ENCODE measurements at places on chromosomes 11 and 22.
A peak's percentile ranks its signal among the peaks of the same experiment; 100 is the strongest.

DNA sequence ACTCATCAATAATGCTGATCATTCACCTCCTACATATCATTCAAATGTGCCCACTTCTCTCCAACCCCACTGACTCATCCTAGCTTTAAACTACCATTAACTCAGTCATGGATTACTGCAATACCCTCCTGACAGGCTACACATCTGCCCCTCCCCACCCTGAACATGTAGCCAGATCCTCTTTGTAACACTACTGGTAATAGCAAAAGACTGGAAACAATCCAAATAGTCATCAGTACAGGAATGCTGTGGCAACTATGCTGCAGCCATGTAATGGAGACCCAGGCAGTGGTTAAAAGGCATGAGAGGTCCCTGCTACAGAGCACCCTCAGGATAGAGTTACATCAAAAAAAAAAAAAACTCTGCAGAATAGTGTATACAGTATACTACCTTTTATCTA, 16.6 kb downstream of the SLC43A3 start:
- no peak for DNase-seq

- no peak for DNase-seq
Observed at GRCh38 chr11:64604458-64605243, 13.6 kb downstream of the SLC22A12 start.

- DNase-seq, result peak; percentile 58
Observed at GRCh38 chr22:40426594-40427333, 56.4 kb downstream of the SGSM3 start.

DNA sequence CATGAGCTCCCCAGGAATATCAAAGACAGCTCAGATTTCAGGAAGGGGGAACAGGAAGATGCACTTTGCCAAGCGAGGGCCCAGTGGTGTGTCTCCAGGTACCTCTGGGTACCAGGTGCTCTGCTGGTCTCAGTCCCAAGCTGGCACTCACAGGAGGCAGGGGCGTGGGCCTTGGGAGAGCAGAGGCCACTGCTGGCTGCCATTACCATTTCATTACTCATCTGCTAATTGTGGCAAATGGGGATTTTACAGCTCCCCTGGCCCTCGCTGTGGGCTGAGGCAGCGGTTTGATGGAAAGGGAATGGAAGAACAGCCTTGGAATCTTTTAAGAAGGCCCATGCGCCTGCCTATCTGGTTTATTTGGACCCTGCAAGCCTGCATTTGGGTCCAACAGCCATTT, 192.0 kb upstream of the NAV2 start:
- DNase-seq, result no peak

DNA sequence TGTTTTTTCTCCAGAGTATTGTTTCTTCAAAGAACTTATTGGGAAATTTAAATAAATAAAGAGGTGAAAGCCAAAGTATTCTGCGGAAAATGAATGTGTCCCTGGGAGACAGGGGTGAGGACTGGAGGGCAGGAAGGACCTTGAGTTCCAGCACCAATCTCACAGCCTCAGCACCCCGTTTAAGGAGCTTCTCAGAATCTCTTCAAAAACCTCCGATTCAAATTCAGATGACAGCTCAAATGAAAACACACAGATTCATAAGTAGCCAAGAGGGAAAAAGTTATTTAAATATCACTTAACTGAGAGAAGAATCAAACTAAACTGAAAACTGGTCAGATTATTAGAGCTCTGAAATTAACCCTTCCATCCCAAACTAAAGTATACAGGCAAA, 12.5 kb downstream of the MTMR2 start:
- DNase-seq, result no peak

- DNase-seq, result no peak
Observed at GRCh38 chr11:61053191-61053590, 49.1 kb upstream of the CD5 start.

- no peak for DNase-seq
Observed at GRCh38 chr22:16936625-16937024, 71.4 kb downstream of the GAB4 start.

- peak; percentile 83 for DNase-seq
Observed at GRCh38 chr22:49992921-49993648, 19.5 kb downstream of the IL17REL start.

- DNase-seq, result no peak
Observed at GRCh38 chr11:76676636-76677457, 6.3 kb upstream of the LRRC32 start.

GRCh38 chr22:23122216-23122957, 19.4 kb downstream of the RSPH14 start:
- no peak for DNase-seq

- DNase-seq, result no peak
Observed at GRCh38 chr22:47550524-47551430, 788.3 kb downstream of the TBC1D22A start.

- DNase-seq, result no peak
Observed at GRCh38 chr11:111329306-111330204, 31.2 kb downstream of the POU2AF3 start.

- no peak for DNase-seq
Observed at GRCh38 chr11:94948070-94948617, 25.2 kb downstream of the CWC15 start.

GRCh38 chr11:104443387-104443786, 279.4 kb upstream of the PDGFD start:
- DNase-seq, result peak; percentile 47

- peak; percentile 64 for DNase-seq
Observed at GRCh38 chr22:24758164-24758799, 16.2 kb downstream of the PIWIL3 start.

DNA sequence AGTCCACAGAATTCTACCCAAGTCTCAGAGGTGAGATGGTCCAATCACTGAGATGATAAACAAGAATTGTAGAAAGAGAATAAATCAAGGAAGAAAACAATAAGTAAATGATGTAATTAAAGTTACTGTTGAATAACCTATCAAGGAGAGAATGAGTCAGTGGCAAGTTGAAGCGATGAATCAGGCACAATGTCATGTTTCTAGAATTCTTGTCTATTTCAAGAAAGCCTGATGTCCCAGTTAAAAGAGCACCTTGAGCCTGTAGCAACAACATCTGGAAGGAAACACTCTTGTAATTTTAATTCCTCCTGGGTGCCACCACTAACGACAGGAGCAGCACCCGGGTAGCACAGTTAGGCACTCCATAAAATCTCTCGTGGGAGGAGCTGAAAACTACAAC, 67.9 kb upstream of the SLC35C1 start:
- DNase-seq, result no peak

GRCh38 chr22:45768490-45768889, 96.9 kb downstream of the ATXN10 start:
- DNase-seq, result no peak

DNA sequence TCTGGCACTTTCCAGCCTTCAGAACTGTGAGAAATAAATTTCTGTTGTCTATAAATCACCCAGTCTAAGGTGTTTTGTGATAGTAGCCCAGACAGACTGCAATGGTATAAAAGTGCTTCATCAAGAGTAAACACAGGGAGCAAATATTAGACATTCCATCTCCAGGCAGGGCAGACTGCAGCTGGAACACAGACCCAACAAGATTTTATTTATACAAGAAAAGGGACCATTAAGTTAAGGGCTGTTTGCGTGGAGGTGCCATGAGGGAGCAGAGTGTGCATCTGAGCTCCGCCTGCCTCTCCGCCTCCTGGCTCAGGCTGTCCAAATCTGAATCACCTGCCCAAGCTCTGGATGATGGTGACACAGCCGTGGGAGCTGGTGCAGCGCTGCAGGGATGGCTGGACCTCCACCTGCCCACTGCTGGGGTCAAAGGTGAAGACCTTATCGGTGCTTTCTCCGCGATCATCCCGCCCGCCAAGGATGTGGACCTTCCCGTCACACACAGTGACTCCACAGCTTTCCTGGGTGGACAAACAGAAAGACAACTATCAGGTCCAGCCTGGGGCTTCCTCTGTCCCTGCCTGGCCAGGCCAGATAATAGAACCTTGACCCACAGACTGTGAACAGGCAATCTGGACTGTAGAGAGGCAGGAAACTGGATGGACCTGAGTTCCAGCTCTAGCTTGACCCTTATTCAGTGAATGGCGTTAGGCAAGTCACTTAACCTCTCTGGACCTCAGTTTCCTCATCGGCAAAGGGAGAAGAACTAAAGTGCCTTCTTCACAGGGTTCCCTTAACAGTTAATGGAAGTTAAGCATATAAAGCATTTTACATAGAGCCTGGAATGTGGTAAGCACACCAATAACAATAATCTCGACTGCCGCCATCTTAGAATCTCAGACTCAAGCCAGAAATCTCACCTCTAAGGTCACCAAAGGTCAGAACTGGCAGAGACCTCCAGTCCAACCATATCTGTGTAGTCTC, 10.5 kb downstream of the KLHL35 start:
- no peak for DNase-seq

DNA sequence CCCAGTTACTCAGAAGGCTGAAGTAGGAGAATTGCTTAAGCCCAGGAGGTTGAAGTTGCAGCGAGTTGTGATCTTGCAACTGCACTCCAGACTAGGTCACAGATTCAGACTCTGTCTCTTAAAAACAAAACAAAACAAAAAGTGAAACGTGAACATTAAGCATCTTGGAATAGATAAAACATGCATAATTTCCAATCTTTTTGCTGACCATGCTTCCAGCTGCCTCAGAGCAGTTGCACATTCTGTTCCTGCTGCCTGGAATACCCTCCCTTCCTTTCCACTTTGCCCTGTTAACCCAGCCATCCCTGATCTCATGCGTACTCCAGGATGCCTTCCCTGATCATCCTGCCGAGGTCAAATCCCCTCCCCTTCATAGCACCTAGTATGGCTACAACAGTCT, 718 bp upstream of the CCDC88B start:
- DNase-seq, result no peak

GRCh38 chr11:119418759-119419158, 4.2 kb downstream of the THY1 start:
- no peak for DNase-seq

GRCh38 chr11:112881461-112881860, 79.8 kb upstream of the NCAM1 start:
- no peak for DNase-seq

DNA sequence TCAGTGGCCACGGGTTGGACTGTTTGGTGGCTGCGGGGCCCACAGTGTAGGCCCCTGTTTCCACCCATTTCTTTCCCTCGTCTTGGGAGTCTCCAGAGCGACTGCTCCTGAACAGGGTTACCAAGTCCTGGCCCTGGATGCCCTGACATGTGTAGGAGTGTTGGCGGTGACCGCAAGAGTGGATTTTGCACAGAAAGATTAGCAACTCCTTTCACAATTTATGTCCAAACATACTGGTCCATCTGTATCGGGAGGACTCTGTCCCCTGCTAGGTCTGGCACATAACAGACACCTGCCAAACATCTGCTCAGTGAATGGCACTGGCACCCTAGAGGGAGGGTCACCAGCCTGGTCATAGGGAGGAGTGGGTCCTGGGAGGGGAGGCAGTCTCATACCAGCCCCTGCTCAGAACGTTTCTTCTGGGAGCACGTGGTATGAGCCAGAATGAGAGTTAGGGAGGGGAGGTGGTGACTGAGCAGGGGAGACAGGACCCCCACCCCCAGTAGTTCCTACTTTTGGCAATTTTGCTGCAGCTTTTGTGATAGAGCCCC, 3.4 kb upstream of the APOA1 start:
- DNase-seq, result no peak

DNA sequence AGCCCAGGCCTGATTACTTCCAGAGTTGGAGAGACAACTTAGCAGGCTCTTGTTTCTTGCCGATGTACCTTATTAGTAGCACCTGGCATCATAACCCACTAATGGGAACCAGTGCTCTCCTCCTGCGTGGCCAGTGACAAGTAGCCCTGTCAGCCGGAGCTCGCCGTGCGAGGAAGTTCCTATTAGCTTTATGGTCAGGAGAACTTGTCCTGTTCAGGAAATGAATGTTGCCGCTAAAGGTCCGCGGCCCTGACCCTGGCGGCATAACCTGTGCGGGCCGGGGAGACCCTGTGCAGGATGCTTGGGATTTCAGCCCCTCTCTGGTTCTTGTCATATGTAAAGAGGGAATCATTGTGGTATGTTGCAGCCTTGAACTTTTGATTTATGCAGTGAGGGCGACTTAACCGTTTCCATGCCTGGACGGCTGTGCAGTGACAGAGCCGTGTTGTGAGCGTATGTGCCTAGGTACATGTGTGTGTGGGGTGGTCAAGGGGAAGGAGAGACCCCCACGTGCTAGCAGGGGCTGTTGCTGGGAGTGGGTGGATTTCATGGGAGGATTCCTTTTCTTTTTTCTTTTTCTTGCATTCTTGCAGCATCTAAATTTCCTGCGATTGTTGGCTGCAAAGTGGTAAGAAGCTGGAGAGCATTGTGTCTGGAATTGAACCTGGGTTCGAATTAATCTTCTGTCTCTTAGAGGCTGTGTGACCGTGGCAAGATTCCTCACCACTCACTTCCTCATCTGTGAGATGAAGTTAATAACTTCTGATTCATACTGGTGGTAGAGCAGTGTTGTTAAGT, 15.2 kb downstream of the ZBTB16 start:
- peak; percentile 42 for DNase-seq

- DNase-seq, result peak; percentile 72
Observed at GRCh38 chr22:50267591-50268390, 2.4 kb downstream of the MAPK11 start.

- no peak for DNase-seq
Observed at GRCh38 chr11:41713030-41713429, 253.6 kb upstream of the LRRC4C start.

- DNase-seq, result no peak
Observed at GRCh38 chr22:39748877-39749276, 144.7 kb downstream of the ENTHD1 start.

DNA sequence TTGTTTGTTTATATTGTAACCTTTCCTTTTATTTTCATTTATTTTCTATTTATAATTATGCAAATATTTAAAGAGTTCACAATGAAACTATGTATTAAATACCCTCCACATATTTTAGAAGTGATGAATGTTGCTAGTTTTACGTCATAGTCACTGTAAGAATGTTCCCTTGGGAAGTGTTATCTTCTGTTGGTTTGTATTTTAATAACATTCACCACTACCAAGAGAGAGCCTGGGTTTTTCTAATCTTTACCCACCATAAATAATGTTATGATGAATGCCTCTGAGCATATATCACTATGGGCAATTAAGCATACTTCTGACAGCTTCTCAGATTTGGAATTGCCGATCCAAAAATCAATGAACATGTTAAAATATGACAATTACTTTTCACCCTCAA, 80.7 kb downstream of the GGT1 start:
- no peak for DNase-seq

- no peak for DNase-seq
Observed at GRCh38 chr11:99200720-99201119, 180.0 kb downstream of the CNTN5 start.

DNA sequence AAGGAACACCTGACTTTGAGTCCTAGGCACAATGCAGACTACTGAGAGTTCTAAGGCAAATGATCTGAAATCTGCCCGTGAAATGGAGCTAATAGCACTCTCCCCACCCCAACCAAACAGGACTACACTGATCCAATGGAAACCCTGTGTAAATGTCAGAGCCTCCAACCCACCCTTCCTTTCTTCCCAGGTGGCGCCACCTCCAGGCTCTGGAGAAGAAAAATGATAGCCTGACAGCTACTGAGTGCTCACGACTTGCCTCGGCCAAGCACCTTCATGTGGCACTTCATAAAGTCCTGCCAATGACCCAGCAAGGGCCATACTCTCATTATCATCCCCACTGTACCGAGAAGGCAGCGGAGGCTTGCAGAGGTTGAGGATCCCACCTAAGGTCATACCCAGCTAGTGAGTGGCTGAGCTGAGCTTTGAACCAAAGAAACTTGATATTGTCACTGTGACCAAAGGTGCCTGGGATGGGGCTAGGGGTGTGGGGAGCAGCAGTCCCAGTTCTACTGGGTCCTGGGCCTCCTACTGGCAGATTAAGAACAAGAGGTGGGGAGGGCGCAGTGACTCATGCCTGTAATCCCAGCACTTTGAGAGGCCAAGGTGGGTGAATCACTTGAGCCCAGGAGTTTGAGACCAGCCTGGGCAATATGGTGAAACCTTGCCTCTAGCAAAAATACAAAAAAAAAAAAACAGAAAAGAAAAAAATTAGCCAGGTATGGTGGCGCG, 20.5 kb downstream of the TST start:
- DNase-seq, result no peak

GRCh38 chr11:122709039-122709760, 53.7 kb downstream of the UBASH3B start:
- no peak for DNase-seq
